ENCODE measurements at places on chromosomes 2 and 18. TPM values are rescaled to one million over a fixed set of nuclear protein-coding genes. Genes with fewer than 3 reads are reported as not detected.

GRCh38 chr2:196990788-196991461, 64.4 kb upstream of the PGAP1 start:
- DNase-seq, result no peak

DNA sequence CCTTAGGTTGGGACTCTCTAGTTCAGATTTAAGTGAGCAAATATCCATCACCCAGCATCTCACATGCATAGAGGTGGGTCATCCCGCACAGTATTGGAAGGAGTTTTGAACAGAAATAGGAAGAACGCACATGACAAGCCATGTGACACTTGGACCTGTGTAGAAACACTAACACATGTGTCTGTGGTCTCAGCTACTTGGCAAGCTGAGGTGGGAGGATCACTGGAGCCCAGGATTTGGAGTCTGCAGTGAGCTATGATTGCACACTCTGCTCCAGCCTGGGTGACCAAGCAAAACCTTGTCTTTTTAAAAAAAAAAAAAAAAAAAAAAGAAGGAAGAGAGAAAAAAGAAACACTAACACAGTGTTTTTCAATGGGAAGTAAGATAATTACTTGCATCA, 5.4 kb upstream of the MTCL1 start:
- no peak for DNase-seq

DNA sequence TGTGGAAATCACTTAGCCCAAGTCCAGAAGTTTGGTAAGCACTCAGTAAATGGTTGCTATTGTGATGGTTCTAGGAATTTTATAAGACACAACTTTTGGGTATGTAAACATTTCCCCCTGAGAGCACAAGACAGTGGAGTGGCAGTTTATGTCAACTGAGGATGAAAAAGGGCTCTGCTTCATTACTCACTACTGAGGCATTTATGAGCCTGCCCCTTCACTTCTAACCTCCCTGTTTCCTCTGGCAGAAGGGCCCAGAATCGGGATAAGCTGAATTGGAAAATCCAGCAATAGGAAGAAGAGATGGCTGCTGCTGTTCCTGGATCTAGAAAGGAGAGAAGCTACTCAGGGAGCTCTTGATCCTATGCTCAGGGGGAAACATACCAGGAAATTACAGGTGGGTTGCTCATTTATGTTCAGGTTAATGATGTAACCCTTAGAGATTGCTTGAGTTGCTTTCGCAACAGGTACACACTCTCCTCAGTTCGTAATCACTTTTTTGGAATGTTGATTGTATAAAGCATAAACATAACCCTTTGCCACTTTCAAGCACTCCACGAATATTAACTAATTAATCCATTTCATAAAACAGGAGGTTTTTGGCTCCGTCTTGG, 46.3 kb downstream of the ADCYAP1 start:
- DNase-seq, result no peak

- no peak for DNase-seq
Observed at GRCh38 chr18:8984131-8984721, 118.3 kb upstream of the NDUFV2 start.

GRCh38 chr2:145220496-145220895, 700.6 kb upstream of the ZEB2 start:
- no peak for DNase-seq

GRCh38 chr2:239721531-239721930, 303.6 kb downstream of the NDUFA10 start:
- no peak for DNase-seq

- DNase-seq, result no peak
Observed at GRCh38 chr2:240568678-240569522, 616 bp downstream of the RNPEPL1 start.

- DNase-seq, result no peak
Observed at GRCh38 chr2:200296118-200296517, 10.4 kb upstream of the SPATS2L start.

TEKT4 gene
- polyA plus RNA-seq, result not detected

RAD51AP2 gene
- 0.11 TPM for polyA plus RNA-seq

Measured in forelimb muscle (tissue), 1 donor.